Pulmonary artery endothelial cell (primary cell): ENCODE measurements at places on chromosomes 3 and 15. TPM values are rescaled to one million over a fixed set of nuclear protein-coding genes. Genes with fewer than 3 reads are reported as not detected.

Gene ZIC4
- 0.78 and 0.99 TPM in 2 replicates for total RNA-seq

Gene CHL1
- not detected in 2 replicates for total RNA-seq

Gene ZNF385D
- 0.79 and 1.2 TPM in 2 replicates for total RNA-seq

Gene SPSB4
- total RNA-seq, result not detected in 2 replicates

Gene XCR1
- total RNA-seq, result not detected in 2 replicates

Gene RHOV
- total RNA-seq, result 0.07 TPM in 1 of 2 replicates, not detected in the other

Gene FEZF2
- total RNA-seq, result not detected in 2 replicates

Gene NT5DC2
- total RNA-seq, result 50.1 and 53.8 TPM in 2 replicates

Gene KIF7
- total RNA-seq, result 7.5 and 10.9 TPM in 2 replicates

Gene IL1RAP
- 9.4 and 13.5 TPM in 2 replicates for total RNA-seq

Gene C3orf52
- 5.7 TPM in 2 replicates for total RNA-seq

Gene CIP2A
- total RNA-seq, result 26.0 and 73.2 TPM in 2 replicates

Gene PSTPIP1
- total RNA-seq, result 1.0 and 3.2 TPM in 2 replicates
